ENCODE measurements at places on chromosomes 3 and 15.

DNA sequence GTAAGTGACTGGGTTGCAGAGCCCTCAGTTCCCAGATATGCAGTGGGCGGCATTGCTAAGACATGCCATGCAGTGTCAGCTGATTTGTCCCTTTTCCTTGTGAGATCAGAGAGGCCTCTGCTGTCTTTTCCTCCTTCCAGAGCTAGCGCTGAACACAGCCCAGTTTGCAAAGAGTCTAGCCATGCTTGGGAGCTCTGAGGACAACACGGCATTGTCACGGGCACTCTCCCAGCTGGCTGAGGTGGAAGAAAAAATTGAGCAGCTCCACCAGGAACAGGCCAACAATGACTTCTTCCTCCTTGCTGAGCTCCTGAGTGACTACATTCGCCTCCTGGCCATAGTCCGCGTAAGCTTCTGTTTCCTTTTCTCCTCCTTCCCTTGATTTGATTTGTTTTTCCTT, 20.0 kb upstream of the SNX22 start:
- DNase-seq, result no peak

DNA sequence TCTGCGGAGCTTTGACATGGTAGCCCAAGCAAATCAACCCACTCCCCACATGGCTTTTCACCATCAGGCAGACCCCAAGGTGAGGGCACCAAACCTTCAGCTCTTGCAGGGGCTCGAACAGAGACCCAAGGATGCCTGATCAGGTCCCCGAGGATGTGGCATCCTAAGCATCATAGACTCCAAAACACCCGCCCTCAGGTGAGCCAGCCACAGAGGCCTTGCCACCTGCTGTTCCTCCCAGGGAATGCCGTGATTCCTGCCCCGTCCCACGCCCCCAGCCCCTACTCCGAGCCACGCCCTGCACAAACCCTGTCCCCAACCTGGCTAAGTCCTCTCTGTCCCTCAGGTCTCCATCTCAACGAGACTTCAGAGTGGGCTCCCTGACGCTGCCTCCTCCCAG, 34.7 kb upstream of the SLC41A3 start:
- DNase-seq, result no peak

DNA sequence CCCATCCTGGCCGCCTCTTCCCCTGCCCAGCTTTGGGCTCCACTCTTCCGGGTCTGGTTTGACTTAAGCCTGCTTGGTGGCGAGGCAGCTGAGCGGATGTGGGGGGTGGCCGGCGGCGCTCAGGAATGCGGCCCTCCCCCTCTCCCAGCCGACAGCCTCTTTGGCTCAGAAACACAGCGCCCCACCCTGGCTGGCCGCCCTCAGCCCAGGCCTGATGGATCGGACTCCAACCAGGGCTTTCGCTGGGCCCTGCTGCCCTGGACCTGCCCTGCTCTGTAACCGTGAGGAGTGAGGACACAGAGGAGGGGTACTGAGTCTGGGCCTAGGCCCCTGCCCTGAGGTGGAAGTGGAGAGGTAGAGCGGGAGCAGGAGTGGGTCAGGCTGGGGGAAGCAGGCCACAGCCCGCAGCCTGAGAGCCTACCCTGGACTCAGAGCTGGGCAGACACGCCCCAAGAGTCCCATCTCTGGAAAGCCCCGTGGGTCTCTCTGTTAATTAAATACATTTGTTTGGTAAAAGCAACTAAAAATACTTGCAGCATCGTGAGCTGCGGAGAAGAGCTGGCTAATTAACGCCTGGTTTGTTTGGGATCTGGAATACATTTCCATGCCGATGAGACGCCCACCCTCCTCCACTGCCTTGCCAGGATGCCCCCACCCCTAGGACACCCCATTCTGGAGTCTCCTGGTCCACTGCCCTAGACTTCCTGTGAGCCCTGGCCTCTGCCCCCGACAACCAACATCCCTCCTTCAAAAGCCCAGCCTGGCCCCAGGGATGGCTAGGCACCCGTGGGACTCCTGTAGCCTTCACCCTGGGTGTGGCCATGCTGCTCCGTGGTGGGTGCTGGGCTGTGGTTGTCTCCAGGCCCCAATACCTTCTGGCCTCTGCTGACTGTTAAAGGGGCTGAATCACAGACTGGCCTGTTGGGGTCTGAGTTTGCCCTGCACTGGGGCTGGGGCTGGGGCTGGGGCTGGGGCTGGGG, 19.6 kb downstream of the PLXNA1 start:
- DNase-seq, result no peak

- DNase-seq, result no peak
These were observed 1041.4 kb downstream of the NTRK3 start for GRCh38 chr15:87215100-87215499.

DNA sequence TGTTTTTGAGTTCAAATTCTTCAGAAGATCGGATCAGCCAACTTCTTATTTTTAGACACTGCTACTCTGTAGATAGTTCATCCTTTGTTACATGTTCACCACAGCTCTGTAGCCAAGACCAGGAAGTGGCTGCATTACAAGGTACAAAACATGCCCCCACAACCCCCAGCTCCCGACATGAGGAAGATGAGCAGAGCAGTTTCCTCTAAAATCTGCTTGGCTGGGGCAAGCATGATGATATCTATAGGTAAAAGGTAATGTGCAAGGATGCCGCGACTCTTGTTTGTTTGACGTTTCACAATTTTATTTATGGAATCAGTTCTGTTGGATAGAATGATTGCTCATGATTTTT, 126.5 kb upstream of the GRM7 start:
- DNase-seq, result no peak

DNA sequence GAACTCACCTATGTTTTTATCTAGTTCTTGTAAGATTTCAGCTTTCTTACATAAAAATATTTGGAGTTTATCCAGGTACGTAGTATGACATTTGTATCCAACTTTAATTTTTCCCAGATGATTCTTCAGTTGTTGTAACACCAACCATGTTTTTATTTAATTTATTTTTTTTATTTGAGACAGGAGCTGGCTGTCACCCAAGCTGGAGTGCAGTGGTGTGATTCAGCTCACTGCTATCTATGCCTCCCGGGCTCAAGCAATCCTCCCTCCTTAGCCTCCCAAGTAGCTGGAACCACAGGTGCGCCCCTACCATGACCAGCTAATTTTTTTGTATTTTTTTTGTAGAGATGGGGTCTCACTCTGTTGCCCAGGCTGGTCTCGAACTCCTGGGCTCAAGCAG, 6.6 kb downstream of the XYLB start:
- no peak for DNase-seq

DNA sequence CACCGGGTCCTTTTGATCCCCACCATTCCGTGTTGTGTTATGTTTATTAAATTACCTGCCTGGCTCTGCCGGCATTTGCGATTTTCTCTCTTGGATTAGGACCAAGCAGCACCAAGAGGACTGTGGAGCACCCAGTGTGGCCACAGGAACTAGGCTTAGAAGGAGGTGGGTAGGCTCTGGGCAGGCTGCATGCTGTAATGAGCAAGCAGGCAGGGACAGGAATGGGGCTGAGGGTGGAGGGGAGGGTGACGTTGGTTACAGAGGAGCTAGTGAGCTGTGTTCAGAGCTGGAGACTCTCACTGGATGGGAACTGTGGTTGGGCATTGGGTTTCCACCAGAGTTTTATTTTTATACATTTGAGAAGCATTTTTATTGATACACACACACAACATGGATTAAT, 7.9 kb upstream of the SCN5A start:
- no peak for DNase-seq

DNA sequence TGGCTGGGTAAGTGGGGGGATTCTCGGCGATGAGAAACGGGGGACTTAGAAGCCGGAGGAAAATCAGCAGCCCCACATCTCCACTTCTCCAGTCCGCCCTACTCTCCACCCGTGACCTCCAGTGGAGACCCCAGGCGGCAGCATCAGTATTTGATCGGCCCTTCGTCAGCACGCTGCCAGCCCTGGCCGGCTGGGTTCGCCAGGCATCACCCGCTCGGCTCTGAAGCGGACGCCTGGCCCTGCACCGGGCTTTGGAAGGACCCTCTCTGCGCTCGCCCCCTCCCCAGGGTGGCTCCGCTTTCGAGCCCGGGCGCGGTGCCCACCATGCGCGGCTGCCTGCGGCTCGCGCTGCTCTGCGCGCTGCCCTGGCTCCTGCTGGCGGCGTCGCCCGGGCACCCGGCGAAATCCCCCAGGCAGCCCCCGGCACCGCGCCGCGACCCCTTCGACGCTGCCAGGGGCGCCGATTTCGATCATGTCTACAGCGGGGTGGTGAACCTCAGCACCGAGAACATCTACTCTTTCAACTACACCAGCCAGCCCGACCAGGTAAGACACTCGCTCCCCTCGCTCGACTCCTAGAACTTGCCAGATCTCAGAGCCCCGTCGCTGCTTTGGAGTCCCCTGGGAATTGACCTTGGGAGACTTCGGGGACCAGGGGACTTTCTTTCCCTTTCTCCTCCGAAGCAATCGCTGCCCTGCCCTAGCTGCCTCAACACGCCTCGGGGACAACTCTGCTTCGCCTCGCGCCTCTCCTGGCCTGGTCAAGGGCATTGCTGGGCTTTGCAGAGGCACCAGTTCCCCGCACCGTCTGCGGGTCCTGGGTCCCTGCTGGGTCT, 561 bp downstream of the SIDT1 start:
- peak; percentile 42 for DNase-seq

DNA sequence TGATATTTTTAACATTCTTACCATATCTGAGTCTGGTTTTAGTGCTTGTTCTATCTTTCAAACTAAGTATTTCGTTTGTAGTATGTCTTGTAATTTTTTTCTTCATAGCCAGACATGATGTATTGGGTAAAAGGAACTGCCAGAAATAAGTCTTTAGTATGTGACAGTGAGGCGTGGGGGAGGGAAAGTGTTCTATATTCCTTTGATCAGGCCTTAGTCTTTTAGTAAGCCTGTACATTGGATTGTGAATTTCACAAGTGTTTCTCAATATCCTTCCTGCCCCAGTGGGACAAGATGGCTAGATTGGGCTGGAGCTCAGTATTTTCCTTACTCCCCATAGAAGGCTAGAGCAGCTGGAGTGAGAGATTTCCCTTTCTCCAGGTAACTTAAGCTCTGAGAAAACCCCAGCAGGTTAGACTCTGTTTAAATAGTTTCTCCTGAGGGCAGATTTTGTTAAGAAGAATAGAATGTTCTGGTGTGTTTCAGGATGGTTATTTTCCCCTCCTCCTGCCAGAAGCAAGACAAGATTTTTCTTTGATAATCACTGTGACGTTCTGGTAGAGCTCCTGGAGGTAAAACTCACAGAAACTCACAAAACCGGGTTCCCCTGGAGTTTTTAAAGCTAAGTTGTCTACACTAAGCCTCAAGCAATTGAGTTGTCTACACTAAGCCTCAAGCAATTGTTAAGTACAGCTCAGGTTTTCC, 140.7 kb upstream of the ARPP21 start:
- DNase-seq, result no peak

DNA sequence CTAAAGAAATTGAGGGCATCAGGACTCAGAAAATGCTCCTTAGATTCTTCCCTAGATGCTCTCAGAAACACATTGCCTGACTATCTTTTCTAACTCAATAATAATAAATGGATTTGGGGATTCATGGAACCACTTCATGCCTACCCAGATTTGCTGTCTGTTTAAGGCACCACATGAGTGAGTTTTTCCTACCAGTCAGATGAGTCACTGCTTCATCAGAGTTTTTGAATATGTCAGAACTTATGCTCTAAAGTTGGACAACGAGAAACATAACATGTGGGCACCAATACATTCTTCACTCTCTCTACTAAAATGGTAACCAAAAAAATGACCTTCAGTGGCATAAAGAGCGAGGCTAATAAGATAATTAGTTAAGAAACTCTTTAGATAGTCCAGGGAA, 1135.1 kb downstream of the TUSC7 start:
- no peak for DNase-seq

- peak; percentile 76 for DNase-seq
These were observed 13.3 kb upstream of the CD47 start for GRCh38 chr3:108103886-108104797.

- no peak for DNase-seq
These were observed 4.2 kb downstream of the OCA2 start for GRCh38 chr15:28094732-28095521.

DNA sequence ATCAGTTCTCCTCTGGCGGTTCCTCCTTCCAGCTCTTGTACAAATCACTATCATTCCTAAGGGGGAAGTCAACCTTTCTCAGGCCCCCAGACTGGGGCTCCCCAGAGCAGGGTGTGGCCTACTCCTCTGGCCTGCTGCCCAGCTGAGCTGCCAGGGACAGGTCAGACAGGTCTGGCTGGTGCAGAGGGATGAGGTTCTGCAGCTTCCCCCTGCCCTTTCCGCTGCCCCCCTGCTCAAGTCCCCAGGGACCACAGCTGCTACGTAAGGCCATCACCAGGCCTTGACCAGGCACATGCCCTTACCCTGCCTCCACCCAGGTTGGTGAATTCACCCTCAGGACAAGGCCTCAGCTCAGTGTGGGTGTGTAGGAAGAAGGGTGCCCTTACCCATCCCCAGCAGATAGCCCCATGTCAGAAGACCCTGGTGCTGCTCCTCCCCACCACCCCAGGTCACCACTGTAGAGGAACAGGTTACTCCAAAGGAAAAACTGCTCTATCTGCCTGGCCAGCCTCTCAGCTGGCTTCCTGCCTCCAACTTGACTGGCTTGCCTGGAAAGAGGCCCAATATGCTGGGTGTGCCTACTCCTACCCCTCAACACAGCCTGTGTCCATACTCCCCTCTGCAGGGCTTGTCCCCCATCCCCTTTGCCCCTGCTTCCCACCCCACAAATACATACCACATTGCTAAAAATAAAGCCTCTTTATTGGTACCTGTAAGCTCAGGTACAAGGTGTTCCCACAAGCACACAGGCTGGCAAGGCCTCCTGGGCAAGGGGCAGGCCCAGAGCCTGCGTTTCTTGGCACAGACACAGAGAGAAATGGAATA, 12.0 kb downstream of the CSRNP1 start:
- peak; percentile 49 for DNase-seq

GRCh38 chr3:86800116-86800515, 190.8 kb downstream of the VGLL3 start:
- DNase-seq, result no peak

DNA sequence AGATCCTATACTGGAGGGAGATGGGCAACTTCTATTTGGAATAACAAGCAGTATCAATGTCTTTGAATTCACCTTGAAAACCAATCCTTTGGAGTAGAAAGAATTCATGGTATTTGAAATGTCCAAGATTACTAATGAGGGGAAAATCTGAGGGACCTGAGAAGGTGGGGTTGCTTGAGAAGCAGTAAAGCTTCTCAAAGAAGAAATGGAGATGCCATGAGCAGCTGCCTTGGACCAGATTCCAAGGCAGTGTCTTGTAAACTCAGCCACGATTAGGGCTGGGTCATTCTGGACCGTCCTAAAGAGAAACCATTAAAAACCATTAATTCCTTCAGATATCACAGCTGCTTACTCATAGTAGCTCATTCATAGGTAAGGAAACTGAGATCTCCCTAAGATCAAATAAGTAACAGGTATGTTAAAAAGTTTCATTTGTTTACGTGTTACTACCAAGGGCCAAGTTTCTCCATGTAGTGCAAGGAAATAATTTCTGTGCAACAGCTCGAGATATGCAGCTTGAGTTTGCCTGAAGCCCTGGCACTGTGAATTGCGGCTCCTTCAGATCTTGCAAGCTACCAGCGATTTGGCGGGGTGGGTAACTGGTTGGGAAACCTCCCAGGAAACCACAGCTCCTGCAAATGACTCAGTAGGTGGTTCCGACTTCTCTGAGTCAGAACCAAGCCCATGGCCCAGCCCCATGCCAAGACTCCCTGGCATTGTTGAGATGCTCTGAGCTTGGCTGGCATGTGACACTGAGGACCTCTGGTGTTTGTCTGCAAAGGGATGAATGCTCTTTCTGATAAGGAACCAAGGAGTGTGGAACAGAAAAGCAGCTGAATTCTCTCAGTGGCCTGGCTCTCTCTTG, 296.8 kb downstream of the RORA start:
- no peak for DNase-seq

Data from NCI-H2081 (cell line).